ENCODE measurements at places on chromosomes 7 and 10. TPM values are rescaled to one million over a fixed set of nuclear protein-coding genes. Genes with fewer than 3 reads are reported as not detected.

The TMEM176B gene
- total RNA-seq = 44.9 TPM

The PAPOLB gene
- 0.05 TPM for total RNA-seq

- no peak for DNase-seq
These were observed 41.1 kb upstream of the NFKB2 start for GRCh38 chr10:102354451-102354850.

The CSGALNACT2 gene
- 14.2 TPM for total RNA-seq

DNA sequence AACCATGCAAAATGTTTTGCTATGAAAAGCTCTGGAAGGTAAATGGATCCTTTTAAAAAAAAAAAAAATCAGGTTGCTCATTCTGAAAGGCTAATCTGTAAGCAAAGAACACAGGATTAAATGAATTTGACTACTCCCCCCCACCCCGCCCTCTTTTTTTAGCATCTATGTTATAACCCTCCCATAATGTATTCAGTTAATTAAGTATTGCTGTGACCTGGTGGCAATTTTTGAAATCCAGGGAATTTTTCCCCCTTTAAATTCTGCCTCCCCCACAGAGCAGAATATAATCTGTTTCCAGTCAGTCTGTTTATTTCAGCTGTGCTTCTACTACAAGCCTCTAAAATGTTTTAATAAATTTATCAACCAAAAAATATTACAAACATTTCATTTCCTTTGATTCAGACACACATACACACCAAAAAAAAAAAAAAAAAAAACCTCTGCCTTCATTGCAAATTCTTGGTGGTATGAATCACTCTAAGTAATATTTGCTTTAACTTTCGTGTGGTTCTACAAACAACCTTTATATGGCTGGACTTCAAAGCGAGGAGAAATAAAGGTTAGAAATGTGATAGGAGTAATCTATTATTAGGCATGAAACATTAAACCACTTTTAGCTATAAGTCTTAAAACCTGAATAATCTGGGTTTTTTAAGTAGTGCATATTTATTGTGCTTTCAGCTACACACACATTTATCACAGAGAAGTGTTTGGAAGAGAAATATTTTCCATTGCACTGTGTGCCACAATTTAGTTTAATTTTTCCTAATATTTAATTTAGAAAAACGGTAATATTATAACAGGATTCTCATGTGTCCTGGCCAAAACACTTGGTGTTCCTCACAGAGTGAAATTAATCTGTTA is 64.4 kb upstream of the ARID5B start:
- DNase-seq = no peak

DNA sequence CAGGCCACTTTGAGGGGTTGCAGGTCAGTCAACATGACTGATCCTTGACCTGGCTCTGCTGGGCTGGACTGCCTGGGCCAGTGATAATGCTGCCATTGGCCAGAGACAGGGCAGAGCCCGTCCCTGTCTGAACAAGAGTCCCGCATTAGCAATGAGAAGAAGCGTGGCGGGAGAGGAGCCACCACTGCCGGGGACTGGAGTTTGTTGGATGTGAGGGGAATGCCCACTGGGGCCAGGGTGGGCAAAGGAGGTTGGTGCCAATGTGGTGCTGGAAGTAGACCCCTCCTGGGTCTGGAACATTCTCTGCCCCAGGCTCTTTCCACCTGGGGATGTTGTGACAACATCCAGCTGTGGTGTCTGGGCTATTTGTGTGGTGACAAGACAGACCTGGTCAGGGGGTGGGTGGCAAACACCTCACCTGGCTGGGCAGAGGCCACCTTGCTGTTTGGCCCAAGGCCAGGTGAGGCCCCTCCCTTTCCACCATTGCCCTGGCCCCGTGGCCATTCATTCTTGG is 7.6 kb downstream of the SAP25 start:
- DNase-seq = no peak
